ENCODE measurements at places on chromosomes 4 and X.

DNA sequence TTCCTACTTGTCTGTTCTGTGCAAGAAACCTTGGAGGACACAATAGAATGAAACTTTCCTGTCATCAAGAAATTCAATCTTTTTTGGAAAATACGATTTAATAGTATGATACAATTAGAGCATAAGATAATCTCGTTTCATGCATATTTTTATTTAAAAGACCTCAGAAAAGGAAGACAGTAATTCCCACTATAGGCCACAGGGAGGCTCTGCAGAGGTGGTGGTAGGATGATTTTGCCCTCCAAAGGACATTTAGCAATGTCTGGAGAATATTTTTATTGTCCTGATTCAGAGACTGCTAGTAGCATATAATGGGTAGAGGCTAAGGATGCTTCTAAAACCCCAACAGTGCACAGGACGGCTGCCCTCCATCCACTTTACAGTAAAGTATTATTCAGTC, 68.7 kb downstream of the PAK3 start:
- DNase-seq, result no peak

DNA sequence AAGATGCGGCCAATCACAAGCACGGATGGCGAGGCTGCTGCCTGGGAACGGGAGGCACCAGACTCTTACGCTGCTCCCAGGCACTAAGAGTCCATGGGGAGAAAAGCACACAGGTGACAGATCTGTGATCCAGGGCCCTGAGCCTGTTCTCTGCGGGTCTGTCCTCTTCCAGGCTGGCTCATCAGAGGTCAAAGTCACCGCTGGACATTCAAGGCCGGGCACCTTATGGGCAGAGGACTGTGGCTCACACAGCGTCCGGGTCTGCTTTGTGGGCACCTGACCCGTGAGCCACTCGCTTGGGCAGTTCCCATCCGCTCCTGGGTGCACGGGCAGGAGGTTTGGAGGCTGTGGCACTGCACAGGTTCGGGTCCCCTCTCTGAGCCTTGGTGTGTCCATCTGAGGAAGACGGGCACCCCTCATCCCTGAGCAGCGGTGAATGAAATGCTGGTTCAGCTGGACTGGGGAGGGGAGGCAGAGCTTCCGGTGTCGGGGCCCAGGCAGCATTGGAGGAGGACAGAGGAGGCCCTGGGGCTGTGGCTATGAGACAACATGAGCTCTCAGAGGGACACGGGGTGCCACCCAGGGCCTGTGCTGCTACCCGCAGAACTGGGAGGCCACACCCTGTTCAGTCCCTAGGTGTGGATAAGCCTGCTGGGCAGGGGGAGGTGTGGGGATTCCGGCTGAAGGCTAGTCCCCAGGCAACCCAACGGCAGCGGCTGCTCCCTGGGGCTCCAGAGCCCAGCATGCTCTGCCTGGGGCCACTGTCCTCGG, 61.2 kb upstream of the AFAP1 start:
- DNase-seq, result no peak

GRCh38 chr4:15144249-15144966, 142.1 kb downstream of the CPEB2 start:
- no peak for DNase-seq

- peak; percentile 72 for DNase-seq
Measured at GRCh38 chrX:11787564-11787963, 29.5 kb downstream of the MSL3 start.

DNA sequence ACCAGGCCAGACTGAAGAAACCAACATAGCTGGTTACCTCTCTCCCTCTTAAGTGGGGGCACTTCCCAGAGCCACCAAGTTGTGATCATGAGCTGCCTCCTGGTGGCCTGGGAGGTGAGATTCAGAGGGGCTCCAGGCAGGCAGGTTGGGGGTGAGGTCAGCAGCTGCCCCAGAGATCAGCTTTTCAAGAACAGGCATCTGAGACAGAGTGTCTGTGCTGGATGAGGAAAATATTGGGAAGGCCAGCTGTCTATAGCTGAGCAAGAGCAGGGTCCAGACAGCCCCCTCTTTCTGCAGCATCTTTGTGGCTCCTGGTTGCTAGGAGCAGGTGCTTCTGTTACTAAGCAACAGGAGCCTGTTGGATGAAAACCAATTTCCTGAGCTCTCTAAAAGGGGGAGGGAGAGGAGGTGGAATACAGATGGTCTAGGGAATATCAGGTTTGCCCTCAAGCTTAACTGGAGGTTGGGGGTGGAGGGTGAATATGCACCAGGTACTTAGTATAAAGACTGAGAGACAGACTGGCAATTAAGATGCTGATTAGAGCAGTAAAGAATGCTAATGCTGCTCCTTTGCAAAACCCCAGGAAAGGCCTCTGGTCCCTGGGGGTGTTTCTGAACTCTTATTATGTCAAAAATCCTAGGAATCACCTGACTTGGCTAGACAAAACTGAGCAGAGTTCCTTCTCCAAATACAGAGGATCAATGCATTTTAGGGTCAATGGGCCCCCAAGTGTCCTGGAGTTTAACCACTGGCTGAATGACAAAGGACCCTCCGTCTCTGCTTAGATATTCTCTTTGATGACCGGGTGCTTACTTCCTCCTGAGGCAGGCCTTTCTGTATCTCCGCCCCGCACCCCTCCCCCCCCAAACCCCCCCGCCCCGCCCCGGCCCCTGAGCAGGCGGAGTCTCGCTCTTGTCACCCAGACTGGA, 21.4 kb downstream of the ZCCHC13 start:
- no peak for DNase-seq

GRCh38 chrX:91434351-91435168, at the start of gene PABPC5:
Gene PABPC5, plus strand, starts transcription at chrX:91434839. Its CDS starts 739 bp downstream, at chrX:91435578.
- no peak for DNase-seq

DNA sequence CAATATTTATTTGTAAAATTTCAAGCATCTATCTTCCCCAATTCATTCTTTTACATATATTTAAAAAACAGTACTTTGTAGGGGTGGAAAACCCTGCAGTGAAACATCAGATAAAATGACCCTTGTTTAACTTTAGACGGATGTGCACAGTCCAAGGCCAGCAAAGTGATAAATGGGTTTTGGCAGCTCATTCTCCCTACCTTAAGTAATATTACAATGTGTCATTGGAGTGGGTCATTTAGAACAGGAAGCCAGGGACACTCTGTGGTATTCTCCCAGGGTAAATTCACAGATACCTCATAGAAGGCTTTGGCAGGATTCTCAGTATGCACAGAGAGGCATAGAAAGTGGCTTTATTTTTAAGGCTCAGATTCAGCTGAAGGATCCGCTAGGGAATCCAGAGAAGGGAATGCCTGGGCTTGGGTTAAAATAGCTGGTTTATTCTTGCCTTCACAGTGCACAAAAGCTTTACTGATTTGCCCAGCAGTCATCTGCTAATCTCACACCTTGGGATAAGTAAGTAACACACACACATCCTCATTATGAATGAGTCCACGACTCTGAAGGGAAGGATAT, 206.7 kb downstream of the RASL11B start:
- DNase-seq, result no peak

Measured in T-cell (primary cell).